ENCODE measurements at places on chromosomes 4 and X.
A peak's percentile ranks its signal among the peaks of the same experiment; 100 is the strongest.

- DNase-seq, result no peak
Observed at GRCh38 chr4:16082041-16082425, 1.8 kb downstream of the PROM1 start.

DNA sequence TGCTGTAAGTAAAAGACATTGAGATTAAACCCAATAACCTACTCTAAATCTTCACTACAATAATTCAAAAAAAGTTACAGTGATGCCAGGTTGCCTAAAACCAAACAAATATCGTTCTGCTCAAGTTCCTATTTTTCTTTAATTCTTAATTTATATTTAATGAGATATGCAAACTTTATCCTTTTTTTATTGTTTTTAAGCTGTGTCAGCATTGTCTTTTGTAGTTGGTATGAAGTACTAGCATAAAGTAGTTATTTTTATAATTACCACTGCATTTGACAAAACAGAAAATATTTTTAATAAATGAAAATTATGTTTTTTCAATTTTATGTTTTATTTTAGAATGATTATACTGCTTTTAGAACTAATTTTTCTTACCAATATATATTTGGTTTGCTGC is 1431.1 kb upstream of the PCDH7 start:
- DNase-seq, result no peak

DNA sequence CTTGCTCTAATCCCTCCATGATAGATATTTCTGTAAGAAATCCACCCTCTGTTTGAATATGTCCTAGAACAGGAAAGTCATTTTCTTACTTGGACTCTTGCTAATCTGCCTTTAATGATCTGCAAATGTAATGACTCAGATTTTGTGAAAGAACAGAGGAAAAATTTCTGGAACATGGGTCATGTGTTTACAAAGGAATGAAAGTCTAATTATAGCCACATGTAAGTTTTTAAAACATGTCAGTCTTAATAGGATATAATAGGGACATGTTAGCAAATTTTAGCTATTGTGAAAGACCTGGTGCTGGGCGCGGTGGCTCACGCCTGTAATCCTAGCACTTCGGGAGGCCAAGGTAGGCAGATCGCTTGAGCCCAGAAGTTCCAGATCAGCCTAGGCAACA is 47.6 kb downstream of the GRK4 start:
- DNase-seq, result no peak

DNA sequence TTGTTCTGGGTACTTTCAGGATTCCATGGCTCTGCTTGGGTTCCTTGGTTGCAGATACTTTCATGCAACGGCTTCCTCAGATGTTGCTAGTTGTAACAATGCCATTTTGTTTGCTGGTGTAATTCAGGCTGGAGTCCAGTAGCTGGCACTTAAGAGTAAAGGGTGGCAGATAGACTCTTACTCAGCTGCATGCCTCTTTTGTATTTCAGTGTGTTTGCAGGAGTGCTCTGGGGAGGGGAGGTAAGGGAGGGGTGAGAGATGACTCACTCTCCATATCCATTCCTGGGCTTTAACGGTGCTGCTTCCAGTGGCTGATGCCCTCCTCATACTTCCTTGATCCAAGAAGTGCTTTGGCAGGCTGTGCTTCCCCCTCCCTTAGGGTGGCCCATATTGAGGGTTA is 155.2 kb downstream of the ZNF330 start:
- no peak for DNase-seq

- no peak for DNase-seq
Observed at GRCh38 chrX:110987292-110987691, 108.7 kb upstream of the PAK3 start.

GRCh38 chr4:150960818-150961217 is 54.3 kb downstream of the LRBA start:
- no peak for DNase-seq

- no peak for DNase-seq
Observed at GRCh38 chr4:73853246-73853704, at the start of gene PF4V1. Gene PF4V1, plus strand, starts transcription at chr4:73853296. Its CDS starts 67 bp downstream, at chr4:73853363.

DNA sequence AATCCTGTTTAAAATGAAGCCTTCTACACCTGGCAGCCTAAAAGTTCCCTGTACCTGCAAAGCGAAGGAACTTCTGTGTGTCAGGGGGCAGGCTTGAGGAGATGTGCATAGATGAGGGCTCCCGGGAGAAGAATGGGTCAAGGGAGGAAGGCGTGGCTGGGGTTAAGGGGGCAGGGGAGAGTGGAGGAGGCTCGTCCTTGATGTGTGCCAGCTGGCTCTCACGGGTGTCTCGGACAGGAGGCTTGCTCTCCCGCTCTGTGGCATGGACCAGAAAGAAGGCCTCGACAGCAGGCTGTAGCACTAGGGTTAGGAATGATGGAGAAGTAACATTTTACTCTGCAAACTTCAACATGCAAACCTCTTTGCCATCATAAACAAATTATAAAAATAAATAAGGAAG is 104.6 kb upstream of the HSD17B10 start:
- DNase-seq, result no peak

GRCh38 chrX:46812445-46812844 is 24.4 kb upstream of the RP2 start:
- no peak for DNase-seq

GRCh38 chr4:161522031-161522430 is 641.8 kb downstream of the FSTL5 start:
- no peak for DNase-seq

DNA sequence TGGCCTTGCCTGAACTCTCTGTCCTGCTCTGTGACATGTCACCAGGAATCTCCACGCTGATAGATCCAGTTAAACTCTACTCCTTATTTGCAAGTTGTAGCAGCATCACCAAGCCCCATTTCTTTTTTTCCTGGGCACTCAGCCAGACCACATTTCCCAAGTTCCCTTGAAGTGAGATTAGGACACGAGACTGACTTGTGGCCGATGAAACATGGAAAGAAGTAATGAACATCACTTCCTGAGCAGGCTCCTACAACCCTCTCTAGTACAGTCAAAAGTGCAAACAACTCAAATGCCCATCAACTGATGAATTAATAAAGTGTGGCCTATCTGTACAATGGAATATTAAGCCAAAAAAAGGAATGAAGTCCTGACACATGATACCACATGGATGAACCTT is 74.6 kb downstream of the MAP3K15 start:
- no peak for DNase-seq

DNA sequence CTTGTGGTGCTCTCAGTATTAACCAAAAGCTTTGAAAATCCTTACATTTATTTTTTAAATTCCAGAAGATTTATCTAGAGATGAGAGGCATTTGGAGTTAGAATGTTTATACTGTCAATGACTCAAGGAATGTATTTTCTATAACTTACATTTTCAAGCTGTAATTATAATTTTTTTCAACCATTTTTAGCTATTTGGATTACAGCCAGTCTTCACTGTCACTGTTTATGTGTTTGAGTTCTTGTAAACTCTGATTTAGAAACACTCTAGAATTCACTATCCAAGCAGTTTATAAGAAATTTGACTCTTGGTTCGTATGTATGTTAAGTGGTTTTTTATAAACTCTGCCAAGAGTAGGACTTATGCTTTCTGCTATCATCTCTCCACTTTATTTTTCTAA is 36.7 kb upstream of the GUCY1A1 start:
- DNase-seq, result no peak

- DNase-seq, result no peak
Observed at GRCh38 chr4:45663003-45663402, 460.9 kb downstream of the GABRG1 start.

GRCh38 chrX:99887918-99888317 is 522.2 kb downstream of the PCDH19 start:
- no peak for DNase-seq

- DNase-seq, result no peak
Observed at GRCh38 chrX:153494541-153495361, at the start of gene BGN. Gene BGN, plus strand, starts transcription at chrX:153494980. Its CDS starts 9,652 bp downstream, at chrX:153504632.

GRCh38 chrX:151737494-151737893 is 2.9 kb downstream of the CNGA2 start:
- no peak for DNase-seq

- DNase-seq, result peak; percentile 12
Observed at GRCh38 chr4:14269824-14270223, 642.3 kb upstream of the BOD1L1 start.

DNA sequence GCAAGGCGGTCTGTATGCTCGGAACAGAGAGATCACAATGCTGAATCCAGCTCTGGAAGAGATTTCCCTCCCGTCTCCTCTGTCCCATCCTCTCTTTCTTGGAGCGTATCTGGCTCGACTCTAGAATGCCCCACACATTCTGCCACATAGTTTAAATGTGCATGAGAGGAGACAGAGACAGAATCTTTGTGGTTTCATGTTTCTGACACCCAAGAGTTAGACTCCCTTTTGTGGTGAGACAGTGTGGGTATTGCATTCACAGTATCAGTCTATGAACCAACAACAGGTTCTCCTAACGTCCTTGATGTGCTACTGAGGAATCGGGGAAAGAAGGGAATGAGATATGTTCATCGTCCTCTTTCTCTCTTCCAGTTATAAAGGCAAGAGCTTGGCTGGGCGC is 25.3 kb downstream of the FAM47E start:
- no peak for DNase-seq

GRCh38 chrX:150012647-150013381 is 74.5 kb upstream of the EOLA2 start:
- no peak for DNase-seq

GRCh38 chrX:120456973-120457372 is 12.1 kb downstream of the LAMP2 start:
- peak; percentile 39 for DNase-seq

- peak; percentile 25 for DNase-seq
Observed at GRCh38 chrX:22081475-22082092, 49.5 kb downstream of the PHEX start.

DNA sequence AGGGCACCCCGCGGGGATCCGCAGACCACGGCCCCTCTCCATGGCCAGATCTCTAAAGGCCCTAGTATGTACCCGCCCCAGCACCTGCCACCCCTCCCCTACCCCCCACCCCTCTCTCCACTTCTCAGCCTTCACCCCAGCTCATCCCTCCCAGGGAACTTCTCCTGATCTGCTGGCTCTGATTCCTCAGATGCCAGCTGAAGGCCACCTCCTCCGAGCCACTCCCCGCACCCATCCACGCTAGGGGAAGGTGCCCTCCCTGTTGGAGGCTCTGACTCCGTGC is 11.9 kb downstream of the PSAPL1 start:
- DNase-seq, result no peak

- no peak for DNase-seq
Observed at GRCh38 chr4:27714073-27714472, 853.4 kb downstream of the STIM2 start.

- no peak for DNase-seq
Observed at GRCh38 chr4:186627226-186627865, 72.0 kb upstream of the MTNR1A start.

DNA sequence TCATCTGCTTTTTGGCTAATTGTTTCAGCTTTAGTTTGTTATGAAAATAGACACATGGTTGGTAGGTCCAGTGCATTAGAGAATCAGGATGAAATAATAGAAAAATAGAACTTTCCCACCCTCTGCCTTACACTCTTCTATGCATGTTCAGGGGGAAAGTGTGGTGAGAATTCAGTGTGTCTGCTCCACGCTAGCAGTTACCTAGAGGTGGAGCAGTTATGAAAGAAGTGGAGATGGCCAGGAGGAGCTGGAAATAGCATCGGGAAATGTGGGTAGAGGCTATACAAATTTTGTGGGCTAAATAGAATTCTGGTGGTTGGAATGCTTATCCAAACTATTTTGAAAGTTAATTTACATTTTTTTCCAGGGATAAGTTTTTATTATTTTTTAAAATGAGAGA is 91.4 kb upstream of the MAD2L1 start:
- no peak for DNase-seq

- DNase-seq, result no peak
Observed at GRCh38 chr4:96035727-96036126, 195.8 kb downstream of the PDHA2 start.

GRCh38 chr4:32148111-32148666 is 1428.0 kb downstream of the PCDH7 start:
- DNase-seq, result no peak

- DNase-seq, result no peak
Observed at GRCh38 chrX:124931241-124931640, 388.4 kb upstream of the TEX13C start.

- no peak for DNase-seq
Observed at GRCh38 chr4:149766135-149766534, 49.5 kb downstream of the IQCM start.

- DNase-seq, result no peak
Observed at GRCh38 chrX:12496343-12496742, 294.9 kb upstream of the PRPS2 start.

- no peak for DNase-seq
Observed at GRCh38 chr4:125346616-125347015, 31.9 kb downstream of the FAT4 start.

DNA sequence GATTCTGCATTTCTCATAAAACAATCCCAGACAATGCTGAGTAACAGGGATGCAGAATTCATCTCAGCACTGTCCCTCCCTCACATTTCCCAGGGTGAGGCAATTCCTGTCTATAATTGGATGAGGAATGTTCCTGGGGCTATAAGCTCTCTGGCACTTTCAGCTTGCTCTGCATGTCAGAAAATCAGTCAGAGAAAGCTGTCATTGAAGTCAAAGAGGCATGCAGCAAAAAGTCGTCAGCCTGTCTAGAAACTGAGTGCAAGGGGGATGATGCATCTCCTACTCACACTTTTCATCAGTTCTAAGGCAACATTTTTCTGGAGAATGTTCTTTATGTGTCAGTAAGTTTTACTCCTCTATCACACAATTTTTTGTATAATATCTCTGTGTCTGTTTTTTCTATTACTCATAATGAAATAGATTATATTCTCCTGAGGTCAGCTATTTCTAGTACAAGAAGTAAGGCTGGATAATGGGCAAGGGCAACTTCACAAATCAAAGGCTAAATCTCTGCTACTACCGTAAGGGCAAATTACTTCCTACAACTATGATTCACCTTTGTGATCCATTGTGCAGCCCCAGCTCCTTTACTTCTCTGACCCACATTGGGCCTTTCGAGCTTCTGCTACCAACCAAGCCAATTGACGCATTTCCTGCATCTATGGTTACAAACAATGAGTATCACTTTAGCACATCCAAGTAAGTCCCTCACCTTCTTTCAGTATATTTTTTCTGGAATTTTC is 56.0 kb downstream of the TASL start:
- DNase-seq, result no peak

DNA sequence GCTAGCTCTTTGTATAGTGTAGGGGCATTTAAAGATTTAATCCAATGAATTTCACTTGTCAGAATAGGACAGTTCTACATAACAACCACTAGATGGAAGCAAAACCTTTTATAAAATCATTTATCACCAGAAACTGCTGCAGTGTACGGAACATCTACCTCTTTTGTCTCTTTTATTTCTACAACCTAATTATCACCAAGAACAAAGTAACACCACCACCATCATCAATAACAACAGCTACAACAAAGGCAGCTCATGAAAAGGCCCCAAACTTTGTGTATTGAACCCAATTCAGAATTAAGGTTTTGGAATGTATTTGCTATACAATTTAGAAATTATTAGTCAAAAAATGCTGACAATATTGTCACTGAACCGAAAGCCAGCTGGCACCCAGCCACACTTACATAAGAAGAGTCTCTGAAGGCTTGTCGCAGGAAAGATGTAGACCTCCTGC is 260.9 kb upstream of the RPS6KA3 start:
- peak; percentile 18 for DNase-seq

DNA sequence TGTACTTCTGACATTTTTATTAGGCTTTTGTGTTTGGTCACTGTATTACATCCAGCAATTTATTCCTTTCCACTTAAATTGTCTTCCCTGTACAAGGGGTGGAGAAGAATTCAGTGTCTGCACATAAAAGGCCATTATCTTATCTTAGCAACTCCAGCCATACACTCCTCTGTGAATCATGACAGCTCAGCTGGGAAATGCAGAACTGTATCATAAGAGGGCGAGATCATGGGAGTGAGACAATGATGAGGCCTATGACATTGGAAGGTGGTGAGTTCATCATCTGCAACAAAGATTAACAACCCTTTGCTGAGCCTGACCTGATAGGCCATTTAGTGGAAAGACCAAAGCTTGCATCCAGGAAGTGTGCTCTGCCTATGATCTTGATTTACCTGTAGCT is 33.3 kb downstream of the SLIT2 start:
- no peak for DNase-seq

Data from naive B cell (primary cell).